ENCODE measurements at places on chromosomes 6 and 20.

- DNase-seq, result no peak
Observed at GRCh38 chr20:61186771-61187472, 65.1 kb upstream of the CDH4 start.

DNA sequence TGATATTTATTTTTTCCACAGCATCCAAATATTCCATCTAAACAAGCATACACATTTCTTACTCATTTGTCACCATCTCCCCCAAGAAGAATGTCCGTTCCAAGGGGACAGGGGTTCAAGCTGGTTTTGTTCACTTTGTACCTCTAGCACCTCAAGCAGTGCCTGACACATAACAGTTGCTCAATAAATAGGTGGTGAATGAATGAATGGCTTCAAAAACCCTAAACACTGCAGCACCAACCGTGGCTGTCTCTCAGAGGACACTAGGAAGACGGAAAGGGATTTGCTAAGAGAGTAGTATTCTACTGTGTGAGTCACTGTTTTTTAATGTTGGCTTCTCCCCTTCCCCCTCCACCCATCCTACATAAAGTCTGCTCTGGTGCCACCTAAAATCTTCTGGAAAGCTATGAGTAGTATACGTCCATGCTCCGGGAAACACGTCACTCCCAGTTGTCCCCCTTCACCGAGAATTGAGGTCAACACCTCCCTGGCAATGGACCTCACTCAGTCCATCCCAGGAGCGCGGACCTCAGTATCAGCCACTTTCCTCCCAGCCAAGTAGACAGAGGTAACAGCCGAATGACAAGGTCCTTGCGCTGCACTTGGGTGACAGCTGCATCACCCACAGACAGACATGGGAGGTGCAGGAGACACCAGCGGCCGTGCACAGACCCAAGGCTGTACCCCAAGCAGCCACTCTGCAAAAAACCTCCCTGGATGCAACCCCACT, 107.4 kb downstream of the PREX1 start:
- no peak for DNase-seq

DNA sequence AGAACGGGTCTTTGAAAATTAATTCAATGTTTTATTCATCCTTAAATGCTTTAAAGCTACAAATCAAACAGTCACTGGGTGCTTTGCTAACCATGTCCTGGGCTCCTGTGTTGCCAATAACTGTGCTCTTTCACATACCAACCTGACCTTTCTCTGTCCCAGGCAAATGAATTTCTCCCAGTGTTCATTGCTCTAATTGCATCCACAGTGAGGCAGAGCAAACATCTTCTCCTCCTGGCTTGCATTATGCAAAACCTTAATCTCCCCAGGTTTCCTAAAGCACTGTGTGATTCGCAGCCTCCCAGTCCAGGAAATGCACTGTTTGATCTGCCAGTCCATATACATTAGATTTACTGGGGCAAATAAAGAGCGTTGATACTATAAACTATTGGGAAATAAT, 219.0 kb downstream of the PREX1 start:
- DNase-seq, result no peak

DNA sequence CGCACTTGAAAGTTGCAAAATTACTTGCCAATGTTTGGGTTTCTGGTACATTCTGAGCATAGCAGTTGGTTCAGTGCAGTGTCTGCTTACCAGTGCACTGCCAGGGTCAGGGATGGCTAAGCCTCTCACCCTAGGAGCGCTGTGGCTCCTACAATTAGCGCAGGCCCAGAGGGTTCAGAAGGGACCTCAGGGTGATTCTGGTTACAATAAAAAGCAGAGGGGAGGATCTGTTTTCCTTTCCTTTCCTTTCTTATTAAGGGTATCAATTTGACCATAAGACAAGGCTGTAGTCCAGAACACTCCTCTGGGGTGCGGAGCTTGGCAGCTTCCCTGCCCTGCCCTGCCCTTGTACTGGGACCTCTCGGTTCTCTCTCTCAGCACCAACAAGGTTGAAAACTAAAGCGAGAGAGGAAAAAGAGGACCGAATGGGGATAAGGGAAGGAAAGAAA, 2.6 kb downstream of the MAFB start:
- DNase-seq, result no peak

DNA sequence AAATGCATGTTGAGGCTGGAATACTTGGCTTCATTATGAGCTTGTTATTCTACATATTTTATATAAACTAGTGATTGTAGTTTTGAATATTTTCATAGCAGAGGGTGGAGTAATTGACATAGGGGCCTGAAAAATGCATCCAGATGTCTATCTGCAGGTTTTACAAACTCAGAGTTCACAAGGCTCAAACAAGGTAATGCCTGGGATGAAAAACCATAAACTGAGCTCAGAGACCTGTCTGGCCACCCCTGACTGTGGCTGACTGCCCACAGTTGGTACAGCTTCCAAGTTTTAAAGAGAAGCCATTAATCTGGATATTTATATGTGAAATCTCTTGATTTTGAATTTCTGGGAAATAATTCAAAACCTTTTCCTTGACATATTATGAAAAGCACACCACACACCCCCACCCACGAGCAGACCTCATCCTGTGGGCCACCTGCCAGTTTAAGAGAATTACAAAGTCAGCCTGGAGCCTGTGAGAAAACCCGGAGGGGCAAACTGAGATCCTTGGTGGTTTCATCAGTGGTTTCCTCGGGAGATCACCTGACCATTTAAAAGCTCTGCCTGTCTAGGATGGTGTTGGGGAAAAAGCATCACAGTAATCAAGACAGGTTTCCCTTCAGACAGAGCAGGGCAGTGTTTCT, 230.1 kb downstream of the SAMD5 start:
- no peak for DNase-seq

GRCh38 chr6:10463491-10464481, 48.9 kb upstream of the TFAP2A start:
- DNase-seq, result no peak

GRCh38 chr20:10476319-10476724, 41.2 kb downstream of the SLX4IP start:
- no peak for DNase-seq

GRCh38 chr6:90874931-90875330, 288.1 kb upstream of the MAP3K7 start:
- no peak for DNase-seq

- DNase-seq, result no peak
Observed at GRCh38 chr6:44003345-44004061, 123.7 kb downstream of the MRPL14 start.

GRCh38 chr6:101392586-101393230, 800 bp upstream of the GRIK2 start:
- no peak for DNase-seq

- no peak for DNase-seq
Observed at GRCh38 chr20:10478205-10478604, 43.1 kb downstream of the SLX4IP start.

GRCh38 chr6:76774781-76775384, 688.4 kb downstream of the HTR1B start:
- no peak for DNase-seq

- DNase-seq, result no peak
Observed at GRCh38 chr6:155128977-155129376, 133.9 kb downstream of the TIAM2 start.

GRCh38 chr6:119348748-119349360, 707 bp downstream of the MAN1A1 start:
- DNase-seq, result no peak

DNA sequence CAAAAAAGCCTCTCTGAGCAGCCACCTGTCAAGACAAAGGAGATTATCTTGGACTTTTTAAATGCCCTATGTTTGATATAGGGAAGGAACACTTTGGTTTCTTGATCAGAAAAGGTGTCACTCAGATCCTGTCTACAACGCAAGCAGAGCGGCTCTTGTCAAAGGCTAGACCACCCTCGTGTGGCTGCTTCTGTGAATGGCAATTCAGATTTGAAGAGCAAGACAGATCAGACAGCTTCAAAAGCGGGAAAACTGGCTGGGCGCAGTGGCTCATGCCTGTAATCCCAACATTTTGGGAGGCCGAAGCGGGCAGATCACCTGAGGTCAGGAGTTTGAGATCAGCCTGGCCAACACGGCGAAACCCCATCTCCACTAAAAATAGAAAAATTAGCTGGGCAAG, 10.1 kb upstream of the NXT1 start:
- peak; percentile 88 for DNase-seq

- no peak for DNase-seq
Observed at GRCh38 chr20:17172836-17173516, 53.9 kb upstream of the PCSK2 start.

DNA sequence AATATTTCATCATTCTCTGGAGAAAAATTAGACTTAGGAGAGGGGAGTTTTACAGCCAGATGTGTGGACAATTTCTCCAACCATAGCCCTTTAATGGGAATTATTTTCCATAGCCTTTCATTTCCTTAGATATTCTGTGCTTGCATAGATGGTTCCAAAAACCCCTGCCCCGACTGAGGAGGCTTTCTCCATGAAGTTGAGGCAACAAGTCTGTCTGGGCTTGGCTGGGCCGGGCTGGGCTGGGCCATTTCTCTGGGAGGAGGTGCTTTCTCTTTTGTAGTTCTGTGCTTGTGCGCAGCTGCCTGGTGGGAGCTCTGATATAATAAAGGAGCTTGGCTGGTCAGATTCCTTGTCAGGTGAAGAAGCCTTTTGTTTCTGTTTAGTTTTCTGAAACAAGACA, 71.4 kb downstream of the SOBP start:
- no peak for DNase-seq

DNA sequence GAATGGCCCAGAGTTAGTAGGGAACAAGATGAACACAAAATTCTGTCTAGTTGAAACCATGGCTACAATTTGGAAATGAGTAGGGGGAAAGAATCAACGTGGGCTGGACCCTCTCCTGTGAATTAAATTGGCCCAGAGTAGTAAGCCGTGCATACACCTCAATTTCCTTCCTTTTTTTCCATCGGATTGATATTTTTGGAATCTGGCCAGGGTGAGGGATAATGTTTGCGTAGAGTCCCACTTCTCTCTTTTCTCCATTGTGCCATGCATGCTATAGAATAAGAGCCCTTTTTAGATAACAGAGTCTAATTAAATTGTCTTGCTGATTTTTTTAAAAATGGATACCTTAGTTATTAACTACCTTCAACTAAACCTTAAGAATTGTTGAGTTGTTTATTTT, 35.2 kb downstream of the XRN2 start:
- no peak for DNase-seq

DNA sequence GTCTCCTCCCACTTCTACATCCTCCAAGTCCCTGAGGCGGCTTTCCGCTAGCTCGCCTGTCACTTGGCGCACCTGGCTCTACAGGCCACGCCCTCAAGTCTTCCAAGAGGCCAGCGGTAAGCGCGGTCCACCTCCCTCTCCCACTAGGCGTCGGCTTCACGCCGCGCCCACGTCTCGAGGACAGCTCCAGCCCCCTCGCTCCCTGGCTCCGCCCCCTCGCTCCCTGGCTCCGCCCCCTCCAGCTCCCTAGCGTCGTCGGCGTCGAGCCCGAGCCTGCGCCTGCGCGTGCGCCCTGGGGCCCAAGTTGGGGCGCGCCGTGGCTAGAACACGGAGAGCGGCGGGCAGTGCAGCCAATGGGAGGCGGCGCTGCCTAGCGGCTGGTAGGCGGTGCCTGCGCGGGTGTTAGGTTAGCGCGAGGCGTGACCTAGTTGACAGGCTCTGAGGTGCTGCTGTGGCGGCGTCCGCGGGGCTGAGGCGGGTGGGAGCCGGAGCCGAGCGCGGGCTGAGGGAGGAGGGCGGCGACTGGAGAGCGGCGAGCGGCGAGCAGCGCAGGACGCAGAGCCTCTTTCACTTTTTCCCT, at the start of gene MACROD2:
Gene MACROD2 (plus strand): TSS at position 431 of the 580 bp plus-strand sequence.
- peak; percentile 49 for DNase-seq

DNA sequence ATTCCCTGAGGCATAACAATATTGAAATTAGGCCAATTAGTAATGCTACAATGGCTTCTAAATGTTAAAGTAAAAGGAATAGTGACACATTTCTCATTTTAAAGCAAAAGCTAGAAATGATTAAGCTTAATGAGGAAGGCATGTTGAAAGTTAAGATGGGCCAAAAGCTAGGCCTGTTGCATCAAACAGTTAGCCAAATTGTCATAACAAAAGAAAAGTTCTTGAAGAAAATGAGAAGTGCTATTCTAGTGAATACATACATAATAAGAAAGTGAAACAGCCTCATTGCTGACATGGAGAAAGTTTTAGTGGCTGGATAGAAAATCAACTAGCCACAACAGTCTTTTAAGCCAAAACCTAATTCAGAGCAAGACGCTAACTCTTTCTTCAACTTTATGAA, 12.9 kb downstream of the OR2A4 start:
- no peak for DNase-seq

GRCh38 chr20:37853823-37854375, 49.0 kb upstream of the VSTM2L start:
- no peak for DNase-seq

DNA sequence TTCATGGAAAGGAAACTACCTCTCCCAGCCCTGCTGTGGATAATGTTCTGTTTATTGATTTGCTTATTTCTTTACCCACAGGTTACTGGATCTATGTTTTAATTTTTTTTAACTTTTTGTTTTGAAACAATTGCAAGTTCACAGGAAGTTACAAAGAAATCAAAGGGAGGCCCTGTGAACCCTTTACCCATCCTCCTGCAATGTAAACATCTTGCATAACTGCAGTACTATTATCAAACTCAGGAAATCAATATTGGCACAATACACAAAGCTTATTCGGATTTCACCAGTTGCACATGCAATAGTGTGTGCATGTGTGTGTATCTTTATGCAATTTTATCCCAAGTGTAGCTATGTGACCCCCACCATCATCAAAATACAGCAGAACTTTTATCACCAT, 398.0 kb downstream of the BTBD3 start:
- DNase-seq, result no peak

GRCh38 chr6:1609041-1609647, 571 bp upstream of the FOXC1 start:
- no peak for DNase-seq

DNA sequence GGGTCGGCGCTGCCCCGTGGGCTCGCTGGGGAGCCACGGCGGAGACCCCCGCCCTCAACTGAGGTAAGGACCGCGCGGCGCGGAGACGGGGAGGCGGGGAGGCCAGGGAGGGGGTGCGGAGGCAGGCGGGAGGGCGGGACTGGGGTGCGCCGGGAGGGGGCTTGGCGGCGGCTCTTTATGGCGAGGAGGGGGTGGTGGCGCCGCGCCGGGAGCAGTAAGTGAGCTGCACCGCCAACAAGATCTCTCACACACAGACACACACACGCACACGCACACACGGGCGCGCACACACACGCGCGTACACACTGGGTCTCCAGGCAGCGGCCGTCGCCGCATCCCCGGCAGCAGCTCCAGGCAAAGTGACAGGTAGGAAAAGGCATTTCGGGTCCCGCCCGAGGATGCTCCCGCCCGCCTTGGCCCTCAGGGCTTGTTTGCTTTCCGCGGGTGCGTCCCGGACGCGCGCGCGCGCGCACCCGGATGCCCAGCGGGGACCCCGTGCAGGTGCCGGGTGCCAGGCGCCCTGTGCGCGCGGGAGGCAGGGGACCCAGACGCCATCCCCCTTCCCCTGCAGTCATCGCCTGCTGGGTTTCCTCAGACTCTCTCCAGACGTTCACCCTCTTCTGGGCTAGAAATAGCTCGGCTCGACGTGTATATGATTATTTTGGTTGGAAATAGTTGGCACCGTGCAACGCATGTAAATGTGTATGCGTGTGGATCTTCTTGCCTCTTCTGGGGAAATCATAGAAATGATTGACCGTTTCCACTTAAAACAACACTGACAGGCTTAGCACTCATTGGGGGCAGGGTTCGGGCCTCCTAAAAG, at the start of gene PLCB4:
Gene PLCB4 (plus strand): TSS at position 247 of the 823 bp plus-strand sequence. CDS start 238,728 bp downstream, outside the sequence.
- peak; percentile 68 for DNase-seq

Data from ascending aorta (tissue), 2 donors.